CD8-positive, alpha-beta T cell (primary cell): ENCODE measurements at places on chromosomes 3 and 15.

- no peak for DNase-seq
Observed at GRCh38 chr3:144424606-144425005, 453.0 kb downstream of the DIPK2A start.

DNA sequence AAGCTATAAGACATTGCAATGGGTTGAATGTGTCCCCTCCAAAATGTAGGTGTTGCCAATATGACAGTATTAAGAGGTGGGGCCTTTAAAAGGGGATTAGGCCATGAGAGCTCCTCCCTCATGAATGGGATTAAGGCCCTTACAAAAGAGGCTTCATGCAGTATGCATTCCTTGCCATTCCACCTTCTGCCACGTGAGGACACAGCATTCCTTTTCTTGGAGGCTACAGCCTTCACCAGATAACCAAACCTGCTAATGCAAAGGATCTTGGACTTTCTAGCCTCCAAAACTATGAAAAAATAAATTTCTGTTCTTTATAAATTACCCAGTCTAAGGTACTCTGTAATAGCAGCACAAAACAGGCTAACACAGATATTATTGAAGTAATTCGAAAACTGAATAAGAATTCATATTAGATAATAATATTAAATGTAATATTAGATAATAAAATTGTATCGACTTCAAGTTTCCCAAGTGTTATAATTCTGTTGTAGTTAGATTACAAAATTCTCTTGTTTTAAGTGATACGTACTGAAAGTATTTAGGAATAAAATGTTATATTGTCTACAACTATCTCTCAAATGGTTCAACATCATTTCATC, 29.4 kb upstream of the ATP8B4 start:
- no peak for DNase-seq

DNA sequence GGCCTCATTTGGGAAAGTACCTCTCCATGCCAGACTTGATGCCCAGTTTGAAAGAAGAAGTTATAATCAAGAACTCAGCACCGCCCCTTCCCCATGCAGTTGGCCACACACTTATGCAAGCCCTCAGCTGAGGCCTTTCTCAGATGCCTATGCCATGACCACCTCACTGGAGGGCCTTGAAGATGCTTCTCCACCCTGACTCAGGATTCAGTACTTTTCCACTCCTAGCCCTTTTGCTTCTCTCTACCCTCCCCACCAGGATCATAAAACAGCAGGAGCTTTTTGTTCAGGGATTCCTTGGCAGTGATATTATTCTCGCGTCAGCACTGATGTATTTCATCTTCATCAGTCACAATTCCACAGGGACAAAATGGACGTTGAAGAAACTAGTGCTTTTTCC, 313.5 kb downstream of the PYDC2 start:
- no peak for DNase-seq

DNA sequence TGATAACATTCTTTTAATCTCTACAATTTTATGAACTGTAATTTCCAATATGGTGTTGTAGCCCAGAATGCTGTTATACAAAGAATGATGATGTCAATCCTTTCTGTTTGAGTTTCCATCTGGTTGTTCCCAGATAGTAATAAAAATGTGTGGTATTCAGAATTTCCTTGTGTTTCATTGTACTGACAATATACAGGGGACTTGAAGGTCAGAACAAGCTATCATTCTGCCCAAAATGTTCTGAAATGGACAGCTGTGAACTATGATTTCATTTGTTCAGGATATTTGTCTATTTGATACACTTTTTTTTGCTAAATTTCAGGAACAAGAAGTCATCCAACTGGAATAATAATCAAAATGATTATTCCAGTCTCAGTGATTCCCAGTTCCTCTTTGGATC, 40.8 kb downstream of the C3orf62 start:
- no peak for DNase-seq

GRCh38 chr3:30123224-30123623, 483.2 kb upstream of the TGFBR2 start:
- DNase-seq, result no peak

- no peak for DNase-seq
Observed at GRCh38 chr3:72065236-72065635, 280.3 kb upstream of the PROK2 start.

DNA sequence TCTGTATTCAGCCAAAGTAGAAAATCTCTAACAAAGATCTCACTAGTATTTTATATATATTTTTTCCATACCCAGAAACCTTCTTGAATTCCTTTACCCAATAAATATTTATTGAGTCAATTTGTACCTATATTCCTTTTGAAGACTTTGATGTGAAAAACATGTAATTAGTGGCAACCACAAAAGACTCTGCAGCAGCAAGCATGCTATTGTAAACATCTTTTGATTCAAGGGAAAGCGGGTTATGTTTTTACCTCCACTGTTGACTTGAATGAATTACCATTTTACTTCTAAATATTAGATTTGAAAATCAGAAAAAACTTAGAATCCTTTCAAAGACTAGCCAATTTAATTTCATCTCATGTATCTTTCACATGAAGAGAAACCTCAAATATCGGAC, 2.4 kb downstream of the GPR15 start:
- no peak for DNase-seq
